ENCODE measurements at places on chromosomes 2 and 18.

DNA sequence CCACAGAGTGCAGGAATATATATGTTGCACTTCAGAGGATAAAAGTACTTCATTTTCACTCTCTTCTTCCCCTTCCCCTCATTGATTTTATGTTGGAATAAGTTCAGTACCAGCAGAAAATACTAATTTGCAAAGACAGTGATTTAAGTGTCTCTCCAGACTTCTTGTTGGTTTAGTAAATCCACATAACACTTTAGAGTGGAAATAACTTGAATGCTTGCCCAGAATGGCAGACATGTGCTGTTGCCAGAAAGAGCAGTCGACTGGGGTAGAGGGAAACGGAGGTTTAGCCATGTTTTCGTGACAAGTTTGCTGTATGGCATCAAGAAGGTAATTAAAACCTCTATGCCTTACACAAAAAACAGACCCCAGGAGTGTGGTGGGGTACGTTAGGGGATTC lies 246.0 kb upstream of the CXCR4 start:
- DNase-seq, result no peak

- DNase-seq, result no peak
Observed at GRCh38 chr18:13165636-13166423, 52.7 kb upstream of the LDLRAD4 start.

DNA sequence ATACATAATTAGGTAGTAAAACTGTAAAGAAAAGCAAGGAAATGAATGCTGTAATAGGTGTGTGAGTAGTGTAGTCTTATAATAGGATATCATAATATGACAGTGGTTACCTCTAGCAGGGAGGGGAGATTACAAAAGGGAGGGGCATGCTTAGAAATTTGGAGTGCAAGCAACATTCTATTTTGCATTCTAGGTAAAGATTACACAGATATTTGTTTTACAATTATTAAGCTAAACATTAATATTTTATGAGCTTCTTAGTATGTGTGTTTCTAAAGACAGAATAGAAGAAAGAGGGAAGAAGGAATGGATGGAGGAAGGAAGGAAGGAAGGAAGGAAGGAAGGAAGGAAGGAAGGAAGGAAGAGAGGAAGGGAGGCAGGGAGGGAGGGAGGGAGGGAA lies 177.9 kb downstream of the PAX3 start:
- DNase-seq, result no peak

- DNase-seq, result no peak
Observed at GRCh38 chr2:3624059-3624794, 29.3 kb downstream of the COLEC11 start.

- no peak for DNase-seq
Observed at GRCh38 chr18:69684789-69685188, 262.9 kb downstream of the CD226 start.

GRCh38 chr2:2012505-2012904 lies 268.2 kb upstream of the PXDN start:
- DNase-seq, result no peak

GRCh38 chr2:86443631-86444350 lies 2.6 kb downstream of the KDM3A start:
- DNase-seq, result no peak

DNA sequence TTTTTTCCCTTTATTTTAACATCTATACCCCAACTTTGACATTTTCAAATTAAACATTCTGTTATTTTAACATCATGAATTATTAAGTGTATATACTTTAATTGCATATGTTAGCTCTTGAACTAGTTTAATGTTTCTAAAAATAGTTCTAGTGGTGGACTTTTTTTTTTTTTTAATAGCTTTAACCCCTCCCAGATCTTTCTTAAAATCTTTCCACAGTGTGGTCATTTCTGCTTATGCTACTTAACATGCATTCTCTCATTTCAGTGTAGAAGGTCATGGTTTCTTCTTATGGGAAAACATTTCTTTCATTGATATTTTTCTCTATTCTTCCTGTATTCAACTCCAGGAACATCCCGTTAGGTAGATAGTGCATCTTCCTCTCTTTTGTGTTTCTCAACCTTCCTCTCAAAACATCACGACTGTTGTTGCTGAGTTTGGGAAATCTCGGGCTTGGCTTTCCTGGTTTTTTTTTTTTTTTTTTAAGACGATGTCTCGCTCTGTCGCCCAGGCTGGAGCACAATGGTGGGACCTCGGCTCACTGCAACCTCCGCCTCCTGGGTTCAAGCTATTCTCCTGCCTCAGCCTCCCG lies 849 bp upstream of the TMEM18 start:
- DNase-seq, result no peak

DNA sequence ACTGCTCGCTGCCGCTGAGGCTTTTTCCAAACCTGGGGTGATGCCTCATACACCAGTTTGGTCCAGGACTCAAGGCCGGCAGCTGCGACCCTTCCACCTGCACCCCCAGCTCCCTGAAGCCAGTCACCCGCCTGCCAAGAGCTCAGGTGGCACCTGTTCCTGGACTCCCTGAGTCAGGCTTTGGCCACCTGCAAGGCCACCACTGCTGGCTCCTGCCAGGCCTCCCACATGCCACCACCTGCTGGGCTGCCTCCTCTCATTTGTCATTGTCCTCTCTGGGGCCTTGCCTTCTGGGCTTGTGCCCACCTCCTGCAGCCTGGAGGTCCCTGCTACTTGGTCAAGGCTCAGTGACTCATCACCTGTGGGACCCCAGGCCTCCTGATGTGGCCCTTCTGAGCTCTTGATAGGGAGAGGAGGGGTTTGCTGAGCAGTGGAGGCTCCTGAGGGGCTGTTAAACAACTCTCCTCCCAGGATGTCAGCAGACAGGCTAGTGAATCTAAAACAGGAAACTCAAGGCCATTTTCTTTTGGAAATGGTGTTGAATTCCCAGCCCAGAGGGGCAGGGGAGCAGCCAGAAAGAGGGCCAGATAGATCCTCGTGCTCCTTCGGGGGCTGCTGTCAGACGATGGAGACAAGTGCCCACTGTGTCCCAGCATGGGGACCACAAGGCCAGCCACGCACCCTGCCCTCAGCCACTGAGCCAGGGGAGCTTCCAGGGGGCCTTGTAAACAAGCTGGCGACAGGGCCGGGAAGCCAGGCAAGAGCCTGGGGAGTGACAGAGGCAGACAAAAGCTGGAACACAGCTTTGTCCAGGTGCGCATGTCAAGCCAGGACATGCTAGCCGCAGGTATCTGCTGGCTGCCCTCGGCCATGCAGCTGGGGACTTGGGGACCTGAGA lies 416.8 kb downstream of the LRATD1 start:
- DNase-seq, result no peak

DNA sequence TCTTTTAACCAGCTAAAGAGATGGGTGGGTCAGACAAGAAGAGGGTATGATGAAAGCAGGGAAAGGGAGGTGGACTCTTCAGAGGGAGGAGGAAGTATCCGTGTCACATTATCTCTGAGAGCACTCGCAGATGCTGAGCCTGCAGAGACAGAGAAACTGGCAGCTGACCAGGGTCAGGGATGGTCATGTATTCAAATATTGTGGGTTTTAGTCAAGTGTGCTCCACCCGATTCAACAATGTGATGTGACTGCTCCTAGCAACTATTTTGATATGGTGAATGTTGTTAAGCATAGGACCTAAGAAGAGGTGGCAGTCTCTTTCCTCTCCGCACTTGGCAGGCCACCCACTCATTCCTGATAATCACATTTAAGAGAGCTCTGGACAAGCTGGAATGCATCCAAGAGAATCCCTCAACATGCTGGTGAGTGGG lies 1.3 kb upstream of the CLIP4 start:
- DNase-seq, result no peak

GRCh38 chr2:134348239-134348638 lies 94.4 kb downstream of the MGAT5 start:
- no peak for DNase-seq

DNA sequence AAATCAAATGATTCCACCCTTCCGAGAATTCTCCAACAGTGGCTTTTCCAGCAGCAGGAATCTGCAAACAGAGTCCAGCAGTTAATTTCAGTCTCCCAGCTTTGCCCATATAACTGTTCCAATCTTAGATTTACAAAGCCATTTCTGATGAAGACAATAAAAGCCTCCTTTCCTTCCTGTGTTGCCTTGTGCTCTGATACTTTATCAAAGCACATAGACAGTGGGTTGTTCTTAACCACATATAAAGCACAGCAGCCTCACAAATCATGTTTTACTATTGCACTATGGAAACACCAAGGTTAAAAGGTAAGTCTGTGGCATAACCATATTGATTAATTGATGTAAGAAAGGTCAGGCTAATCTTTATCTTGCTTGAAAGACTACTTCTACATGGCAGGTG lies 89.8 kb upstream of the MMADHC start:
- DNase-seq, result no peak

GRCh38 chr18:69817335-69817940 lies 130.2 kb downstream of the CD226 start:
- DNase-seq, result no peak
